CD4-positive, alpha-beta T cell treated with Interleukin-6 at 100 ng/mL for 8 hours (primary cell): ENCODE measurements at places on chromosomes 16 and 17.

- no peak for DNase-seq
Observed at GRCh38 chr16:65406933-65407332, 285.1 kb upstream of the CDH11 start.

- no peak for DNase-seq
Observed at GRCh38 chr16:10123141-10123540, 59.1 kb downstream of the GRIN2A start.

- no peak for DNase-seq
Observed at GRCh38 chr16:14211856-14212543, 140.9 kb downstream of the MRTFB start.

DNA sequence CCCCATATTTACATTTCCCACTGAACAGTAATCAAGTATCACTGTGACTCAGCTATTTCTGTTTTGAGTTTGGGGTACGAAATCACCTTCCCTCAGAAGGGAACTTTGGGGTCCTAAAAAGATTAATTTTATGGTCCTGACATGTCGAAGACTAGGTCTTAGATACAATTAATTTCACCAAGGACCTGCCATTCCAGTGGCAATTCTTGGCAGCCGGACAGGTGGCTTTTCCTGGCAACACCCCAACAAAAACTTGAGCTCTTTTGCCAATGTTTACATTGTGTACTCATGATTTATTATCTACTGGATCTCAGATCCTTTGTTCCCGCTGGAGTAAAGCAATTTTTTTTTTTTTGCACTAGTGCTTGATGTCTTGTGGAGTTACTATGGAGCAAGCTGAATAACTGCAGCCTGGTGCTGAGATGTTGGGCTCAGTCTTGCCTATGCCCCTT is 14.4 kb downstream of the SLFN5 start:
- no peak for DNase-seq

- no peak for DNase-seq
Observed at GRCh38 chr16:4676831-4677230, 16.5 kb upstream of the NUDT16L1 start.

DNA sequence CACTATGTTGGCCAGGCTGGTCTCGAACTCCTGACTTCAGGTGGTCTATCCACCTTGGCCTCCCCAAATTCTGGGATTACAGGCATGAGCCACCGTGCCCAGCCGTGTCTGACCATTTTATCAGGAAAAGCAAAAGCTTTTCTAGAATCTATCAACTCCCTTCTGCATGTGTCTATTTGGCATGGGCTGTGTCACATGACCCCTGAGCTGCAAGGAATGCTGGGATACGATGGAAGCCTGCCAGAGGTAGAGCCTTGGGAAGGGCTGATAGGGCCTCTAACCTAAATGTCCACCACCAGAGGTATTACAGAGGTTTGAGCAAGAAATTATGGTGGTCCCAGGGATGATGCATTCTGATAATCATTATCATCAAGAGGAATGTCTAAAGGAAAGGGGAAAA is 616.2 kb downstream of the WWOX start:
- DNase-seq = no peak

- no peak for DNase-seq
Observed at GRCh38 chr17:62017496-62017895, 47.6 kb downstream of the MED13 start.

DNA sequence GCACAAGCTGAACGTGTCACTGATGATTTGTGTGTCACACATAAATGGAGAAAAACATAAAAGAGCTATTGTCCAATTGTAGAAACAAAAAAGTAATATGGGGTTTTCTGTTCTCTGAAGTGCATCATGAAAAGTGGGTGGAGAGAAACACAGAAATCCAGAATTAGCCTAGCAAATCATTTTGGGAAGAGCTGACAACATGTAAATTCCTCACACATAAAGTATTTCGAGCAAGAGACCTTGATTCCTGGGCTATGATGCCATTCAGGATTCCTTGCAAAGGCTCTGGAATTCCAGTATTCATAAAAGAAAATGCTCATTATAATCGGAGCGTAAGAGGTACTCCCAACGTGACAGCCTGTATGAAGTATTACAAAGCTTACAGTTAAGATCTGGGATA is 1.1 kb downstream of the DCUN1D3 start:
- no peak for DNase-seq

- DNase-seq = peak; percentile 63
Observed at GRCh38 chr16:11572301-11572995, 14.3 kb downstream of the LITAF start.

DNA sequence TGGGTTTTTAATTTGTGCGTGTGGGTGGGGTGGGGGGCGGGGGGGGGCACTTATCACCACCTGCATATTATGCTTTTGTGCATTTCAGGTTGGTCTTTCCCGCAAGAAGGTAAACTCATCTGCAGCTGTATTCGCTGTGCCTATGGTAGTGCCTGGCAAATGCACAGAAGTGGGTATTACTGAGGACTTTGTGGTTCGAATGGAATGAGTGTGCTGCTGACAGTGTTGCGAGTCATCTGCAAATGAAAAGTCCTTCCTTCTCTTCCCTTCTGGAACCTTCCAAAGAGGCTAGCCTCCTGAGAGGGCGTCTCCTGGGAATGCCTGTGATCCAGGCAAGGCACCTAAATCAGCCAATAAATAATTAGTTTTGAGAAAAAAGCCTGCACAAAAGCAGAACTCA is 532.9 kb downstream of the MAF start:
- no peak for DNase-seq

DNA sequence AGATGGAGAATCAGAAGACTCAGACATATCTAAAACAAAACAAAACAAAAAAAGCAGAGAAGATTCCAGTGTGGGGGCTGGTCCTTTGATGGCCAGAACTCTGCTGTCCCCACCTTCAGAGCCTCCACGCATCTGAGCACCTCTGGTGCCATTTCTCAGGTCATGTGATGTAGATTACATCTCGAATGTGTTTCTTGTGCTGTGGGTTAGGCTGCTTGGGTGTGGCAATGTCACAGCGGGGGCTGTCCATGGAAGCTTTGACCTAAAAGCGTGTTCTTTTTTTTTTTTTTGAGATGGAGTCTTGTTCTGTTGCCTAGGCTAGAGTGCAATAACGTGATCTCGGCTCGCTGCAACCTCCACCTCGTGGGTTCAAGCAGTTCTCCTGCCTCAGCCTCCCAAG is 51.2 kb downstream of the PLD6 start:
- DNase-seq = peak; percentile 15

- no peak for DNase-seq
Observed at GRCh38 chr17:66898536-66898935, 63.6 kb downstream of the CACNG5 start.

- no peak for DNase-seq
Observed at GRCh38 chr16:63372283-63372682, 1336.0 kb upstream of the CDH8 start.

DNA sequence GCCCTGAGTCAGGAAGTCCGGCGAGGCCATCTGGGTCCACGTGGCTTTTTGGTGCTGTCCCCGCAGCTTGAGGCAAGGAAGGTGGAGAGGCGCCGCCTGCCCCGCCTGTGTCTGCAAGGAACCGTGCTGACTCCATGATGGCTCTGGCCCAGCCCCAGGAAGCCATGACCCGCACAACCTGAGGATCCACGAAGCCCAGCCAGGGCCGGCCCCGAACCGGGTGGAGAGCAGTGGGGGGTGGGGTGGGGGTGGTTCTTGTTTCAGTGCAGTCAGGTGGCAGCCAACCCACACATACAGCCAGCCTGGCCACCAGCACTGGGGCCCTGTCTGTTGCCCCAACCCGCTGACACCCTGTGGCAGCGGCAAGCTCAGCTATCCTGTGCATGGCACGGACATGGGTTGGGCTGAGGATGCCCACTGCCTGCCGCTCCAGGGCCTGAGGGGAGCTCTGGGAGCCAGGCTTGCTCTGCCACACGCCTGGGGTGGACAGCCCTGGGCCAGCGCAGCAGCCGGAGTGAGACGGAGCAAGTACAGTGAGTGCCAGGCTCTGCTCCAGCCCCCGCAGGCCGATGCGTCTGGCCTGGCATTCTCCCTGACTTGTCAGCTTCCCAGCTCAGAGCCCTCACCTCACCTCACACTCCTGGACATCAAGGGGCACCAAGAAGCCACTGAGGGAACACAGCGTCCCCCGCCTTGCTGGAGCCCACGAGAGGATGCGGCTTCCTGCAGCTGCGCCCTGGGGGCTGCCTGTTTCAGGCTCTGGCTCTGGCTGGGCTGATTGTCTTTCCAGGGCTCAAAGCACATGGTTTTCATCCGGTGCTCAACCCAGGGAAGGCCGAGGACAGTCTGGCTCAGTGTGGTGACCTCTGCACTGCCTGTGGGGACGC is 68.8 kb downstream of the LMF1 start:
- DNase-seq = no peak

GRCh38 chr17:69485251-69485661 is 70.8 kb downstream of the MAP2K6 start:
- DNase-seq = no peak

GRCh38 chr17:27333410-27333980 is 39.6 kb downstream of the WSB1 start:
- DNase-seq = no peak

DNA sequence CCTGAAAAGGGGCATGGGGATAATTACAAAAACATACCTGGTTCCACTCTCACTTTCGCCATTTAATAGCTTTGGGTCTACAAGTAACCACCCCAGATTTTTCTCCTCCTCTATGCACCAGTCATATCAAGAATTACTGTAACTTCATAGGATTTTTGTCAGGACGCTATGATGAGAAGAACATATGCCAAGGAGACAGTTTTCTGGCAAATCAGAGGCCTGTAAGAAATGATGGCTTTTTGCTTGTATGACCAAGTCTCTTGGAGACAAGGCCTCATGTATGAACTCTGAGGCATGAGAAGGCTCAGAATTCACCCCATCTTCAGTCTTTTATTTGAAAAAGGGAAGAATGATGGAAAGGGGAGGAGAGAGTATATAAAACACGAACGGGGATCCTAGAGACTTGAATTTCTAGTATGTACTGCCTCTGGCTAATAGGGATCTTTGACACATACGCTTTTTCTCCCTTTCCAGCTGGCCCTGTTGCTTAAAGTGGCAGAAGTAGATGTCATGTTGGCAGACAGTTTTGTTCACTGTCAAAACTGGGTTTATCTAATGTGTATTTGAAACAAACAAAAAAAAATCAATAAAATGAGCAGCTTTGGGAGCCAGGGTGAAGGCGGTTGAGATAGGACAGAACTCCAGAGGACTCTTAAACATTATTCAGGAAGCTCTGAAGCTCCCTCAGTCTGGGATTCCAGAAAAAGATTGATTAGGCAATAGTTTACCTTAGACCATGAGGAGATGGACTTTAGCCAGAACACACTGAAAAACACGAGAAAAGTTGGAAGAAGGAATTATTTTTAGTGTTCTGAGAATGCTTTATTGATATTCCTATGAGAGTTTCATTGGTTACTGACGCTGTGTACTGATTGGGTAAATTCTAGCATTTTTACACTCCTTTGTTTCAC is 656.6 kb downstream of the WWOX start:
- no peak for DNase-seq

GRCh38 chr17:7156342-7156940 is 22.7 kb downstream of the ASGR1 start:
- DNase-seq = no peak

DNA sequence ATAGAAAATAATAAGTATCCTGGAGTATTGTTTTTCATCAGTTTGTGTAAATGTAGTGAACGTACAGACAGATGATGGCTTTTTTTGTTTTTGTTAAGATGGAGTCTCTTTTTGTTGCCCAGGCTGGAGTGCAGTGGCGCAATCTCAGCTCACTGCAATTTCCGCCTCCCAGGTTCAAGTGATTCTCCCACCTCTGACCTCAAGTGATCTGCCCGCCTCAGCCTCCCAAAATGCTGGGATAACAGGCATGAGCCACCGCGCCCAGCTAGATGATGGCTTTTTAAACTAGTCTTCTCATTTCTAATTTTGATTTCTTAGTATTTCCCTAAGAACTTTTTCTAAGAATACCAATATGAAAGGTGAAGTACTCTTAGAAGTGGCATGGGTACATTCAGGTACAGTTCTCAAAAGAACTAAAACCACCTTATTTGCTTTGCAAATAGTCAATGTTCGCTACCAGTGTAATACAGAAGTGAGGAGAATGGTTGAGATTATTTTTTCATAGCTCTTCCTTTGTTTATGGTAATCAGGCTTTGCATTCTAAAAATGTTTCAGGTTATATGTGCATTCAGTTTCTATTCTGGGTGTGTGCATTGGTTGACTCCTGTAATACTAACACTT is 34.2 kb downstream of the TTC19 start:
- no peak for DNase-seq

GRCh38 chr17:66301367-66301863 is 998 bp upstream of the PRKCA start:
- no peak for DNase-seq

DNA sequence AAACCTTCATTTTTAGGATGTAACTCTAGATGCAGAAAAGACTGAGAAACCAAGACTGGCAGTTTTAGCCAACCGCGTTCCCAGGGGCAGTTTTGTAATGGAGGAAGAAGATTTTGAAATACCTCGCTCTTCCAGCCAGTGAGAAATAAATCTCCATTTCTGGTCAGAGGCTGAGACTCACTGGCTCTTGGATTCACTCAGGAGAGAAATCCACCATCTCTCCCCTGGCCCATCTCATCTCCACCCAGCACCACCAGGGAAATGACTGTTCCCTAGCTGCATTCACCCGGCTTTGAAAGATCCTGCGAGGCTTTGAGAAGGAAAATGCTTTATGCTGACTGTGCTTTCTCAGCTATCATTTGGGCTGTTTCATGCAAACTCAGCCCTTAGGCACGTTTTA is 185.2 kb downstream of the SOX9 start:
- no peak for DNase-seq

- DNase-seq = no peak
Observed at GRCh38 chr17:28889996-28890395, 7.5 kb downstream of the FLOT2 start.

DNA sequence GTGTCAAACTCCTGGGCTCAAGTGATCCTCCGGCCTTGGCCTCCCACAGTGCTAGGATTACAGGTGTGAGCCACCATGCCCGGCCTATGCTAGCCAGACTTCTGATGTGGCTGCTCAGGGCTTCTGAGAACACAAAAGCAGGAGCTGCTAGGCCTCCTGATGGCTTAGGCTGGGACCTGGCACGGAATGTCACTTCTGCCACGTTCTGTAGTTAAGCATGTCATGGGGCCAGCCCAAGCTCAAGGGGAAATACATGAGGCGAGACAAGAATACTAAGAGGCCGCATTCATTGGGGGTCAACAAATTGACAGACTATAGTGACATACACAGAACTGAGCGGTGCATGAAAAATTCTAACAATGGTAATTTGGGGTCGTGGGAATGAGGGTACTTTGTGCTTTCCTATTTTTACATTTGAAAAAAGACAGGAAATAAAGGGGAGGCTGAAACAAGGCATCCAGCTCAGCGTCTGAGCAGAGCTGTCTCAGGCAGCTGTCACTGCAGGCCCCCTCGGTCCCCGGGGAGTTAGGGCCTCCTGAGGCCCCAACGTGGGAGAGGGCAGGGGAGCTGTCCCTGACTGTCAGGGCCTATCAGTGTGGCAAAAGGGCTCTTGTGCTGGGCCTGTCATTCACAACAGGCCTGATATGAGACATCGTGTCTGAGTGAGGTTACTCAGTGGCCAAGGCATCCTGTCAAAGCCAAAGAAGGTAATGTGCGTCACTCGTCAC is 26.4 kb downstream of the CFAP20 start:
- DNase-seq = no peak
